ENCODE measurements at places on chromosomes 3 and 15.

DNA sequence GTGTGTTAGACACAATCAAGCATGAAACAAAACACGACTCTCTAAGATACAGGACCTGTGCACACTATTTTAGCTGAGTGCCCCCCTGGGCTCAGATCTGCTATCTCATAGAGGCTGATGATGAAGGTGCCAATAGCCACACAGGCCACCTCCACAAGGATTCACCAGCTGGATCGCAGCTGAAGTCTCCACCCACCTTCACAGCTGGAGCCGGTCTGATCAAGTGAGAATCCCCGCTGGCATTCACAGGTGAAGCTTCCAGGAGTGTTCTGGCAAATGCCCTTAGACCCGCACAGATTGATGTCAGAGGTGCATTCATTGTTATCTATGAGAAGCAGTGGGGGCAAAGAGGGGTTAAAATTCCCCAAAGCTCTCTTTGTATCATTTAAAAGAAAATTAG lies 90.1 kb downstream of the DUT start:
- no peak for DNase-seq

GRCh38 chr15:49751191-49751590 lies 130.3 kb downstream of the DTWD1 start:
- no peak for DNase-seq

GRCh38 chr3:128335621-128336296 lies 130.9 kb downstream of the DNAJB8 start:
- DNase-seq, result no peak

DNA sequence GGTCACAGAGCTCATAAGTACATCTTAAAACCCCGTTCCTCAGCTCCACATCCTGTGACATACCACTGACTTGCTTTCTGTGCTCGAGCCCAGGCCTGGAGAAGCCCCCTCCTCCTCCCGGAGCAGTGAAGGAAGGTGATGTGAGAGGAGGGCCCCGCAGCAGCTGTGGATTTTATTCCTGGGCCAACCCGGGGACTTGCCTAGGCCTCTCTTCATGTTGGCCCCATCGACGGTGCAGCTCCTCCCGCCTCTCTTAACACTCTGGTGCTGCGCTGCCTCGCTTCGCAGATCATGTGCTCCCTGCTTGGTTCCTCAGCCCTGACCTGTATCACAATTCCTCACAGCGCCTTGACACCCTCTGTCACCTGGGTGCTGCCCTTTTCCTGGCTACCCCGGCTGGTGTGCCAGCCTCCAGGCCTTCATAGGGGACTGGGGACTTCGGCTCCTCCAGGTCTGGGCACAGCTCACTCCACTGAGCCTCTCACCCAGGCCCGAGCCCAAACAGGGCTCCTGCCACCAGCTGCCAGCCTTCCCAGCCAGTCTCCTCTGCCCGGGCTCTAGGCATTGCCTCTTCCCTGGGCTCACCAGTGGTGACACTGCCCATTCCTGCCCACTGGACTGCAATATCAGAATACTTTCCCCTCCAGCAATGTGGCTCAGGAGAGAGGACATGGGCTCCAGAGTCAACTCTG lies 21.5 kb downstream of the MAGEF1 start:
- DNase-seq, result no peak

DNA sequence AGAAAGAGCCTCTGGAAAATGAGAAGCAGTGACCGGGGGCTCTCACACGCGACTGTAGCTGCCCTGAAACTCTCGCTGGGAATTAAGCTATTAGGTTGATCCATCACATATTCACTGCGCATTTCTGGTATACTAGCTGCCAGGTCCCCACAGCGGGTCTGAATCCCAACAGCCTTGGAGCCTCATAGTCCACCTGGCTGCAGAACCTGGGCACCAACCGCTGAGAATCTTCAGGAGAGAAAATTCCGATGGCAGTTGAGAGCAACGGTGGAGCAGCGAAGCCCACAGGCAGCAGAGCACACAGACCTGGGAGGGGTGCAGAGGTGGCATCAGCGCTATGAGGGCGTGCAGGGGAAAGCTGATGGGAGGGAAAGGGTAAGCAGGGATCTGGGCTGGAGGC lies 75.1 kb downstream of the FAM174B start:
- no peak for DNase-seq

DNA sequence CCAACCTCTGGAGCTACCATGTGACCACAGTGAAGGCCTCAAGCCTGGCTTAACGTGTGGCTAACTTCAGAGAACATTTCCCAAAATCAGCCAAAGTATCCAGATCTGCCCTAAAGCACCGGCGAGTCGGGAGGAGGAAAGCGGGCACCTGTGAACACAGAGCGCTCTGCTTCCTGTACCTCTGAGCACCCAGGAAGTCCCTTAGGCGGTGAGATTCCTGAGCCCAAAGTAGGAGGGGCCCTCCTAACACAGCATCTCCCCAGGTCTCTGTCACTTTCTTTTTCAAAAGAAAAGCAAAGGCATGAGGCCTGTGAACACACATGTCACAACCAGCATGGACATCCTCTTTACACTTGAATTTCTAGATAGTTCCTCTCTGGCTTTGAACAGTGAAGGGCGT lies 944 bp upstream of the EIF4E3 start:
- DNase-seq, result no peak

- no peak for DNase-seq
Measured at GRCh38 chr15:63532307-63532744, 27.9 kb downstream of the USP3 start.

DNA sequence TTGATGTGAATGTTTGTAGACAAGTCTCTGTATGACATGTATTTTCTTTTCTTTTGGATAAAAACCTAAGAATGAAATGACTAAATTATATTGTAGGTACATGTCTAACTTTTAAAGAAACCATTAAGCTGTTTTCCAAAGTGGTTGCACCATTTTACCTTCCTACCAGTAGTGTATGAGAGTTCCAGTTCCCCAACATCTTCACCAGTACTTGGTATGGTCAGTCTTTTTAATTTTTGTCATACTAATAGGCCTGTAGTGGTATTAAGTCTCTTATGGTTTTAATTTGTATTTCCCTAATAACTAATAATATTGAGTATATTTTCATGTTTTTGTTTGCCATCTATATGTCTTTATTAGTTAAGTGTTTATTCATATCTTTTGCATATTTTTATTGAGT lies 244.0 kb upstream of the LRRFIP2 start:
- no peak for DNase-seq

GRCh38 chr15:69897061-69897460 lies 200.7 kb downstream of the TLE3 start:
- no peak for DNase-seq

DNA sequence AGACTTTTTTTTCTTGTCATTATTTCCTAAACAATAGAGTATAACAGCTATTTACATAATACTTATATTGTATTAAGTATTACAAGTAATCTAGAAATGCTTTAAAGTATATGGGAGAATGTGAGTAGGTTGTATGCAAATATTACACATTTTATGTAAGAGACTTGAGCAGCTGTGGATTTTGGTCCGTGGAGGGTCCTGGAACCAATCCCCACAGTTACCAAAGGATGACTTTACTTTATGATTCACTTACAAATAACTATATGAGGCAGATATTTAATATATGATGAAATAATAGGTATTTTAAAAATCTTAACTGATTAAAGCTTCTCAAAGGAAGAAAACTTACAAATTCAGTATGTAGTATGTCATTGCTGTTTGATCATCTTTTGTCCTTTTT lies 56.3 kb downstream of the PPP2R3A start:
- DNase-seq, result no peak

- no peak for DNase-seq
Measured at GRCh38 chr3:141763088-141763750, at the start of gene GRK7. GRK7 (plus strand) TSS chr3:141763408; CDS start chr3:141778285, 14,877 bp downstream.

DNA sequence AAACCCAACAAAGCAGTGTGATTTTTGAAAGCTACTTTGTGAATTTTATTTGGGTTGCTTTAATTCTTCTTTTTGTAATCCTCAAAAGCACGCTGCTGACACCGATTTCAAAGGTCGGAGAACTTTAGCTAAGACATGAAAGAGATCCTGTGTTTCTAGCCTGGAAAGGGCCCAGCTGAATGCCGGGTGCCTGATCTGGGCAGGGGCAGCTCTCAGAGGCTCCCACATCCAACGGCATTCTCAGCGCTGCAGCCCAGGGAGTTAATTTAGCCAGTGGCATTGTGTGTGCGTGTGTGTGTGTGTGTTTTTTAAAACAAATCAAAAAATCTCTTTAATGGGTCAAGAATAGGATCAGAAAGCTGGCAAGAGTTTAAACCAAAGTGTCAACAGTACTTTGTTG lies 6.6 kb downstream of the RBP1 start:
- DNase-seq, result no peak

- no peak for DNase-seq
Measured at GRCh38 chr3:138405486-138405885, 28.9 kb upstream of the ESYT3 start.

DNA sequence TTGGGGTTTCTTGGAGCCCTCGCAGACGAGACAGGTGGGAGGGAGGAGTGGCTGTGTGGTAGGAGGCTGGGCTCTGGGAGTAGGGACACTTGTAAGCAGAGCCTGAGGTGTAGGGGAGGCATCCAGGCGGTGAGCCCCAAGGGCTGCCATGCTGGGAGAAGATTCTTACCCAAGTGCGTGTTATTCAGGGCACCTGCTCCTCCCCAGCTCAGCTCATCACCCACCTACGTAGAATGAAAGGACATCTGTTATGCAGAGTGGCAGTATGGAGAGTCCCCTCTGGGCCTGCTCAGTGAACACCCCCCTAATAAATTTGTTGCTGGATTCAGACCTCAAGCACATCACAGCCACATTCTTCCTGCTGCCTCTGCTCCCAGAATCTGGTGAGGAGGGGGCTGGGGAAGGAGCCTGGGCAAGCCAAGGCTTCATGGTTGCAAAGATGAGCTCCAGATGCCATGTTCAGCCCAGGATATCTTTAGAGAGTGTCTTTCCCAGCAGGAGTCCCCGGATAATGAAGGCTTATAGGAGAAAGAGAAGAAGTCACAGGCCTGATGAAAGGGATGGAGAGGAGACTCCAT lies 261.8 kb downstream of the EPHB1 start:
- DNase-seq, result no peak

DNA sequence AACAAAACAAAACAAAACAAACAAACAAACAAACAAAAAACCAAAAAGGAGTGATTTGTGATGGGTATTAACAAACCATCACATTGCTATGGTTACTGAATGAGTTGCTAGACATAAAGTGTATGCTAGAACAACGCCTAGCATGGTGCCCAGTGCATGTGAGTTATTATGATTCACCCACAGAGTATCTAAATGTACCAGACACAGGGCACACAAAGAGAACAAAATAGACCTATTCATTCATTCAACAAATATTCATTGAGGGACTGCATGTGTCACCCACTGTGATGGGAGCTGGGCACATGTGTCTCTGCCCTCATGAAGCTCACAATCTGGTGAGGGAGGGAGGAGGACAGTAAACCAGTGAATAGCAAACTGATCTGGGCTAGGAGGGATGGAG lies 11.6 kb upstream of the ACAN start:
- no peak for DNase-seq
